ENCODE measurements at places on chromosomes 6 and 20.
A peak's percentile ranks its signal among the peaks of the same experiment; 100 is the strongest.

GRCh38 chr6:87583822-87584221, 6.0 kb downstream of the RARS2 start:
- DNase-seq: no peak

DNA sequence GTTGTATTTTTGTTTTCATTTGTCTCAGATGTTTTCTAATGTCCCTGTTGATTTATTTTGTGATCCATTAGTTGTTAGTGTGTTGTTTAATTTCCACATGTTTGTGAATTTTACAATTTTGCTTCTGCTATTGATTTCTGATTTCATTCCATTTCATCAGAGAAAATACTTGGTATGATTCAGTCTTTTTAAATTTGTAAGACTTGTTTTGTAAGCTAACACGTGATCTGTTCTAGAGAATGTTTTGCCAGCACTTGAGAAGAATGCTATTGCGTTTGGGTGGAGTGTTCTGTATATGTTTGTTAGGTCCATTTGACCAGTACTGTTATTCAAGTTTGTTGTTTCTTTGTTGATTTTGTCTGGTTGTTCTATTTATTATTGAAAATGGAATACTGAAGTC, 53.9 kb downstream of the KIZ start:
- no peak for DNase-seq

DNA sequence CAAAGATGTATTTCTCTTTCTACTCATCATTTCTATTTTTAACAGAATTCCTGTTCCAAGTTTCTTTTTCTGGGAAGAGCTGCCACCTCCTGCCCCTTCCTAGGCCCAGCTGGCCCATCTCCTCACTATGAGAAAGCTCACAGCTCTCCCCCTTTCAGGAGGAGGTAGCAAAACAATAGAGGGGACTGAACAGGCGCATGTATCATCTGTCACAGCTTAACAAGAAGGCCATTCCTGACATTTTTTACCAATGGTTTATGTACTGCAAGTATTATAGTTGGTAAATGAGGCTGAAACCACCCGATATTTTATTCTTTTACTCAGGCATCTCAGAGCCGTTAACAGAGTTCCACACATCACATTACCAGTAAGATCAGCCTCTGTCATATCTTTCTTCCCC, 103.7 kb upstream of the MTHFD1L start:
- no peak for DNase-seq

GRCh38 chr6:164184410-164184809, 769.9 kb downstream of the QKI start:
- DNase-seq: no peak

- peak; percentile 18 for DNase-seq
Measured at GRCh38 chr20:10157549-10157948, 61.1 kb upstream of the SNAP25 start.

GRCh38 chr6:130371921-130372420, 6.2 kb downstream of the TMEM200A start:
- DNase-seq: no peak

- DNase-seq: no peak
Measured at GRCh38 chr6:150641398-150642139, 41.9 kb downstream of the PLEKHG1 start.

DNA sequence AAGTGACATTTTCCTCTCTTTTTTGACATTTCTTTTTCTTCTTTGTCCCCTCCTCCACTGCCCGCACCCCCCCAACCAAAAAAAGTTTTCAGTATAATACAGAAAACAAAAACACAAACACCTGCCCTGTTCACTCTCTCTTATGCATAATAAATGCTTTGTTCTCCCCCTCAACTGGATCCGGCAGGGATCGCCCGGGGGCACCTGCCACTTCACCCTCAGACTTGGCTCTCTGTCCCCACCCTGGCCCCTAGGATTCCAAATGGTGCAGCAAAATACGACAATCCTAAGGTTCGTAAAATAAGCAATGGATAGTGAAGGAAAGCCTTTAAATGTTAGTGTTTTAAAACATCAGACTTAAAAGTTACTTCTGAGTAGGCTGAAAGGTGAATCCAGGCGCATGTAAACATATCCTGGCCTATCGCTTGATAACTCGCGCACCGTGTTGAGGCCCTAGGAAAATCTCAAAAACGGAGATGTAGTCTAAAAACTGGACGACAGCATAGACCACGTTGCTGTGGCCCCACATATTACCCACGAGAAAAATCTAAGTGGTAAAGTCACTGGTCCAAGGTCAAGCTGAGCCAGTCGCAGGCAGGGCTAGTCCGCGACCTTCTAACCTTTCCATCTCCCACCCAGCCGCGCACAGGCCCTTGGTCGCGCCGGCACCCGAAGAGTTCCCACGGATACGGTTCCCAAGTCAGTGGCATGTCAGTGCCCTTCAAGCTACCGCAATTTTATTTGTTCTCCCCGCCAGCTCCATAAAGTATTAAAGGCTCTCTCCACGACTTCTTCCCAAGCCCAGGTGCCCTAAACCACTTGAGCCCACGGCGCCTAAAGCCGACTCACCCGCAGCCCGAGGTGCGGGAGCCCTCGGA, 130.8 kb downstream of the OGFRL1 start:
- peak; percentile 11 for DNase-seq

GRCh38 chr6:34059136-34059731, 86.7 kb downstream of the GRM4 start:
- DNase-seq: no peak

DNA sequence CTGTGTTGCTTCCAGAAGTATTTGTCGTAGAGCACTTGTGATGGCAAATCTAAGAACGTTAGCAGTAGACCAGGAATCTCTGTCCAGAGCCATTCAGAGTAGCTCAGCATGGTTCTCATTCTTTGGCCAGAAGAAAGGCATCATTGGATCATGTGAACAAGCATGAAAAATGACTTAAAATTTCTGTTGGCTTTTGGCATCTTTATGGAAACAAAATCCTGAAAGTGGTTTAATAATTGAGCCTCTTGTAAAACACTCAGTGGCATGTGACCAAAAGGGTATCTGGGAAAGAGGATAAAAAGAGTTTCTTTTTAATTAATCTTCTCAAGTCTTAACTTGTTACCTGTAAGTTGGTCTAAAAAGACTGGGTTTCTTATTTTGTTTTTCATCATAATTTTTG, 55.2 kb downstream of the PTPN1 start:
- DNase-seq: no peak

DNA sequence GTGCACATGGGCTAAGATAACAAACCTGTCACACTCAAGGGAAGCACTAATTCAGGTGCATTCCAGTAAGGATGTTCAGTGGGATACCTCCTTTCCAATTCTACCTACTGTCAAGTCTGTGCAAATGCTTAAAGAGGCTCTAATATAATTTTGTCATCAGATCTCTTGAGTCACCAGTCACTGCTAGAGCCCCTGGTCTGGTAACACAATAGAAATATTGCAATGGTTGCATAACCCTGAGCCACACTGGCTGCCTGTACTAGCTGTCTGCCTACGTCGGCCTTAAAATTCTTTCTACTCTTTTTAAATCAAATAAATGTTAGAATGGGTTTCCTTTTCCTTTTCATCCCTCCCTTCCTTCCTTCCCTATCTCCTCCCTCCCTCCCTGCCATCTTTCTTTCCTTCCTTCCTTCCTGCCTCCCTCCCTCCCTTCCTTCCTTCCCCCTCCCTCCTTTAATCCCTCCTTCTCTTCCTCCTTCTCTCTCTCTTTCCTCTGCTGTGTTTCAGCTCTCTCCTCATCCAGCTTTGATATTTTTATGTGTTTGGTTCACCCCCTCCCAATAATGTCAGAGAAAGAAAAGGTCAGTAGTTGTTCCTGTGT, 28.1 kb upstream of the OLIG3 start:
- DNase-seq: no peak

DNA sequence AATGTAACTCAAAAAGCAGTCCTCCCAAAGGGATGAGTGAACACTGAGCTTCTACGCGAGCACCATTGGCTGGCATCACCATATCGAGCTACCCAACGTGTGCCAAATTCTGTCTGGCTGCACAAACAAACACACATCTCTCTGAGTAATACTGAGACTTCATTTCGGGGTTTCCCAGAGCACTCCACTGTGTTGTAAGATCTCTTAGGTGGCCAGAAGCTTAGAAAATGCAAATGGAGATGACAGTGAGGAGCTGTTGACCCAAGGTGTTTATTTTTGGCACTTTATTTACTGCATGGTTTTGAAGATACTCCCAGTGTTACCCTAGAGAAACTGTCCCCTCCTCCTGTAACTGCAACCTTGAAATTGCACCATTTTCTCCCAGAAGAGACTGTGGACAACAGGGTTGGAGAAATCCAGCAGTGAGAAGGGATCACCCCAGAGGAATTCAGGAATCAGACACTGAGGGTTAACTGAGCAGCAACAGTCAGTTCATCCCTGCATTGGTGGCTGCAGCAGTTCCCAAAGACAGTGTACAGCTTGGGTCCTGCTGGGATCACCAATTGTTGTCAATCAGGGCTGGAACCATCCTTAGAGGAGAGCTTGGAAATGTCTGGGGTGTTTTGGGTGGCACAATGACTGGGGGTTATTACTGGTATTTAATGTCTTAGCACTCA, 1.0 kb upstream of the RIPOR2 start:
- no peak for DNase-seq

DNA sequence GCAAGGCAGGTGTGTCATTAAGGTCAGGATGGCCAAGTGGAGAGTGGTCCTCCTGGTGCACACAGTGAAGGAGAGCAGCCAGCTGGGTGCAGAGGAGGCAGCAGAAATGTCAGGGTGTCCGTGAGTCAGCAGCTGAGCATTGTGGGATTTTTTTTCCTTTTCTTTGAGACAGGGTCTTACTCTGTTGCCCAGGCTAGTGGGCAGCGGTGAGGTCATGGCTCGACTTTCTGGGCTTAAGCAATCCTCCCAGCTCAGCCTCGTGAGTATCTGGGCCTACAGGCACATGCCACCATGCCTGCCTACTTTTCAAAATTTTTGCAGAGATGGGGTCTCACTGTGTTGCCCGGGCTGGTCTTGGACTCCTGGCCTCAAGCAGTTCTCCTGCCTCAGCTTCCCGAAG, 16.0 kb downstream of the ARID1B start:
- DNase-seq: no peak

GRCh38 chr6:46293641-46294316, 123.0 kb upstream of the ENPP5 start:
- DNase-seq: no peak

- peak; percentile 90 for DNase-seq
Measured at GRCh38 chr6:116461932-116462885, 1.0 kb downstream of the CALHM6 start.

GRCh38 chr6:36745836-36746235, 48.2 kb downstream of the RAB44 start:
- DNase-seq: no peak

DNA sequence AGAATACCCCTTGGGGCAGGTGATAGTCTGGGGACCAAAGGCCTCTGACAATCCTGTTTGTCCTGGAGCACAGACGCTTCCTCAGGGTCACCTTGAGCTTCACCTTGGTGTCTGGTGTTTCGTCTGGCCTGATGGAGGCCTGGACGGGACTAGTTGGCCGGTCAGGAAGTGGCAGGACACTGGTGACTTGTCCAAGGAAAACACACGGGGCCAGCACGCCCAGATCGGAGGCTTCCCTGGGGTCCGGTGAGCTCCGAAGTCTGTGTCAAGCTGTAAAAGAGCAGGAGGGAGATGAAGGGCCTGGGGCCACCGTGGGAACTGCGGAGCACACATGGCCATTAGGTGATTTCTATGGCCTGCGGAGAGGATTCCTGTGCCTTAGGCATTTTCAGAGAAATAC, 67.9 kb downstream of the SMOC2 start:
- DNase-seq: no peak

- DNase-seq: no peak
Measured at GRCh38 chr6:169452117-169452868, 198.6 kb upstream of the THBS2 start.

DNA sequence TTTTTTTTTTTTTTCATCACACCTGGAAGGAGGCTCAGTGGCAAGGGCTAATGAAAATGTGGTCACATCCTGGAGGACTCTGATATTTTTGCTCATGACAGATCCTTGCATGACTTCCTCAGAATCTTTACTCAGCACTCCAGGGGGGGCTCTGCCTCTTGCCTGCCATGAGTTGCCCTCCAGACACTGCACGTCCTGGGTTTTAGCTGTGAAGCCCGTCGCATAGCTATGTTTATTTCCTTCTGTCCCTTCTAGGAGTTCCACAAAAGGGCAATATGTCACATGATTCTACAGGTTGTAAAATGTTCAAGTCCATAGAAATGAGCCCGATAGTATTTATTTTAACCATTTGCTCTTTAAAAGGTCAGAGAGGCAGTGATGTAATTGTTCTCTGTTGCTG, 18.2 kb downstream of the MAS1 start:
- DNase-seq: no peak

DNA sequence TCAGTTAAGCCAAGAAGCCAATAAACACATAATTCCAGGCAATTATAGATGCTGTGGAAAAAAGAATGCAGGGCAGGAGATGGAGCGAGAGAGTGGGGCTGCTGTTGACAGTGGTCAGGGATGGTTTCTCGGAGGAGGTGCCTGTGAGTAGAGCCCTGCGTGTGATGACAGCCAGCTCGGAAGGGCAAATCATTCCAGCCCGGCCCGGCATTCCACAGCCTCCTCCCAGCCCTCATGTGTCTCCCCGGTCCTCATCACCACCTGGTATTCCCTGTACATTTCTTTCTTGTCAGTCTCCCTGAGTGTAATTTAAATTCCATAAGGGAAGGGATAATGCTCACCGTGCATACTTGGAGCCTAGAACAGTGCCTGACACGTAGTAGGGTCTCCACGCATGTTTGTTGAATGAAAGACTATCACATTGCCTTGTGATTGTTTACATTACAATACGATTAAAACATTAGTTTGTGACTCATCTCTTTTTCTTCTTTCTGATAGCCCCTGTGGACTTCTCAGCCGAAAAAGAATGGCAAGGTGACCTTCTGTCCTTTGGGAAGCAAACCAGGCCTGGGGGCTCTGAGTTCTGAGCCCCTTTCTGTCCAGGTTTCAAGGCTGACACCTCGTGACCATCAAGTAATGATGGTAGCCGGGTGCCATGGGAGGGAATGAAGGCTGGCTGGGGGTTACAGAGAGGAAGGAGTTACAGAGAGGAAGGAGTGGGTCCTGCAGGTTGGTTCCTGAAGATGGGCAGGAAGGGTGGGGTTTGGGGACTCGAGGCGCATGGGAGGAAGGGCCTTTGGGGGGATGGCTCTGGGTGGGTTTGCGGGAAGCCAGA, 379.5 kb upstream of the SULF2 start:
- DNase-seq: no peak

DNA sequence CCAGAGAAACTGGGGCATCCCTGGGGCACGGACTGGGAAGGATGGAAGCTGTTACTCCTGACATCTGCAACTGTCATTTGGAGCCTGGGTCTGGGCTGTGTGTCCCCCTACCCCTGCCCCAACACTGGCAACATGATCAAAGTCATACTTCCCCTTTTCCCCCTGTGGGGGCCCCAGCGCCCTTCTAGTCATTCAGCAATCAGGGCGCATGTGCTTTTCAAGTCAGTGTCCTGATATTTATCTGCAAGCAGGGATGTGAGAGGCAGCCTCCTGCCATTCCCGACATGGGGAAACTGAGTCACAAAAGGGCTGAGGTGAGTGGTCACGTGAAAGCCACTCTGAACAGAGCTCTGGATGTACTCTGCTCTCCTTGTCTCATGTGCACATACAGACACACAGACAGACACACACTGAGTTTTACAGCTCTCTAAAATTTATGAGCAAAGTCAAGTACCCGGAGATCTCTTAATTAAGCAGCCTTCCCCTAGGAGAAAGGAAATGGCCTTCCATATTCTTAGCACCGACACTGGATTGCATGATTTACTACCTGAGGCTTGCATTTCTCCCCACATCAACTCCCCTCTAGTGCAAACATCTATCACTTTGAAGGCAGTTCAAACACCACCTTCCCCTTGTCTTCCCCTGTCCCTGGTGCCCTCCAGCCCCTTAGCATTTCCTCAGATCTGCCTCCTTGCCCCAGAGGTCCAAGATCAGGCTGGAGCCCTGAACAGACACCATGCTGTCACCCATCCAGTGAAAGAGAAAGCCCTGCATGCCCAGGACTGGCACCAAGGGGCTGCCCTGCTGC, 170.7 kb downstream of the CDC5L start:
- DNase-seq: no peak

GRCh38 chr6:40038626-40039025, 104.4 kb upstream of the MOCS1 start:
- DNase-seq: no peak

All from mesendoderm (in vitro differentiated cells).